ENCODE measurements at places on chromosomes 12 and 14. TPM values are rescaled to one million over a fixed set of nuclear protein-coding genes. Genes with fewer than 3 reads are reported as not detected.
A peak's percentile ranks its signal among the peaks of the same experiment; 100 is the strongest.

Gene GPR84
- total RNA-seq, result not detected

Gene LMNTD1
- not detected for total RNA-seq

DNA sequence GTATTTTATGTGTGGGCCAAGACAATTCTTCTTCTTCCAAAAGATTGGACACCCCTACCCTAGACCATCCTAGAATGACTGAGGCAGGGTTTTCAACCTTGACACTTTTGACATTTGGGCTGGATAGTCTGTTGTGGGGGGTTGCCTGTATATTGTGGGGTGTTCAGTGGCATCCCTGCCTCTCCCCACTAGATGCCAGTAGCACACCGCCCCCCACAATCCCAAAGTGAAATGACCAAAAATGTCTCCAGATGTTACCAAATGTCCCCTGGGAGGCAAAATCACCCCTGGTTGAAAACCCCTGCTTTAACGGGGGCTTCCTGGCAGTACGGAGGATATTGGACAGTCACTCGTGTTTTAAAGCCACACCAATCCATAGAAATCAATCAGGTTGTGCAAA lies 219.6 kb downstream of the PHETA1 start:
- H3K27me3 ChIP-seq, result no peaks in the 10 kb centered on the region
- DNase-seq, result no peak
- no peak overlapping the region for H3K4me3 ChIP-seq
- no peaks in the 10 kb centered on the region for H3K36me3 ChIP-seq

DNA sequence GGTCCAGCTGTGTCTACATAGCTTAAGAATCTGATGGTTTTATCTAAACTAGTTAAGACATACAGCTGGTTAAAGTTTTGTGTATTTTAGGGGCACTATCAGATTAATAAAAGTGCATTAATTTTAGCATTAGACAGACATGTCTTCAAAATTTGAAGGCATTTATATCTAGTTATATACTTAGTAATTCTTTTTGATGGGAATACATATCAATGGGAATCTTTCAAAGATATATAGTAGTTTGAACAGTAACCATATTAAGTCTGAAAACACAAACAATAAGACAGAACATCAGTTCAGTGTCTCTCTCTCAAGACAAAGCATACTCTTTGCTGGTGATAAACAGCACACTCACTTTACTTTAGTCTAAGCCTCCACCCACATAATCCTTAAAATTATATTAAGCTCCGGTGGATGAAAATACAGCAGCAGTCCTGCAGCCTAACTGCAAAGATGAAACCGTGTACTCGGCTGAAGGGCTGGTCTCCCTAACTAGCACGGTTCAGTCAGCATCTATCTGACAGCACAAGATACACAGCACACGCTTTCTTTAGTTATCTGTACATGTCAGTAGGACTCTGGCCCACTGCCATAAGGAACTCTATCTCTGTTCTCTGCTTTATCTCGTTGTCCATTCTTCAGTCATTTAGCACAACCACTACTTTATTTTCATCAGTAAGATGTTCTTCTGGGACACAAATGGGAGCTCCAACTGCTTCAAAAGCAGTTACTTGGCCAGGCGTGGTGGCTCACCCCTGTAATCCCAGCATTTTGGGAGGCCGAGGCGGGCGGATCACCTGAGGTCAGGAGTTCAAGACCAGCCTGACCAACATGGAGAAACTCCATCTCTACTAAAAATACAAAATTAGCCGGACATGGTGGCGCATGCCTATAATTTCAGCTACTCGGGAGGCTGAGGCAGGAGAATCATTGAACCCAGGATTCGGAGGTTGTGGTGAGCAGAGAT lies 80.5 kb downstream of the MED13L start:
- H3K27me3 ChIP-seq, result no peaks in the 10 kb centered on the region
- no peak overlapping the region for H3K27ac ChIP-seq
- no peak for DNase-seq
- no peaks in the 10 kb centered on the region for H3K36me3 ChIP-seq
- H3K4me3 ChIP-seq, result no peak overlapping the region

DNA sequence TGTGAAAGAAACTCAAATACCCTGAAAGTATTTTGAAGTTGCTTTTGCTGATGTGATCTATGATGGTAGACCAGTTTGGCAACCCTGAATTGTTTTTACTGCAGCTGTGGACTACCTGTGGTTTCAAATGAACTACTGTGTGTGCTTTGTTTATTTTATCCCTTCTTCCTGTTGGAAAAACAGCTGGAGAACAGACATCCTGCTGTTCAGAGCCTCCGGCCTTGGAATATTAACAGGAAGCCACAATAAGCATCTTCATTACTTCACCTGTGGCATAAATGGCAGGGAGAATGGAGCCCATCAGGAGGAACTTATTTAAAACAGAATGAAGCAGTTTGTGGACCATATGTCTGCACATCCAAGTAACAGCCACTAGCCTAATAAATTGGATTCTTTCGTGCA lies 104.8 kb downstream of the DUSP6 start:
- H3K4me1 ChIP-seq, result no peaks in the 10 kb centered on the region
- peak overlapping the region; percentile 4 for H3K4me3 ChIP-seq
- H3K27ac ChIP-seq, result no peak overlapping the region
- H3K36me3 ChIP-seq, result no peaks in the 10 kb centered on the region

- no peaks in the 10 kb centered on the region for H3K4me1 ChIP-seq
- H3K27me3 ChIP-seq, result no peaks in the 10 kb centered on the region
- no peak overlapping the region for H3K27ac ChIP-seq
- no peaks in the 10 kb centered on the region for H3K36me3 ChIP-seq
These were observed 51.1 kb upstream of the CRACR2A start for GRCh38 chr12:3803865-3804472.

Measured in H1 (cell line).